ENCODE measurements at places on chromosomes 1 and 21.

DNA sequence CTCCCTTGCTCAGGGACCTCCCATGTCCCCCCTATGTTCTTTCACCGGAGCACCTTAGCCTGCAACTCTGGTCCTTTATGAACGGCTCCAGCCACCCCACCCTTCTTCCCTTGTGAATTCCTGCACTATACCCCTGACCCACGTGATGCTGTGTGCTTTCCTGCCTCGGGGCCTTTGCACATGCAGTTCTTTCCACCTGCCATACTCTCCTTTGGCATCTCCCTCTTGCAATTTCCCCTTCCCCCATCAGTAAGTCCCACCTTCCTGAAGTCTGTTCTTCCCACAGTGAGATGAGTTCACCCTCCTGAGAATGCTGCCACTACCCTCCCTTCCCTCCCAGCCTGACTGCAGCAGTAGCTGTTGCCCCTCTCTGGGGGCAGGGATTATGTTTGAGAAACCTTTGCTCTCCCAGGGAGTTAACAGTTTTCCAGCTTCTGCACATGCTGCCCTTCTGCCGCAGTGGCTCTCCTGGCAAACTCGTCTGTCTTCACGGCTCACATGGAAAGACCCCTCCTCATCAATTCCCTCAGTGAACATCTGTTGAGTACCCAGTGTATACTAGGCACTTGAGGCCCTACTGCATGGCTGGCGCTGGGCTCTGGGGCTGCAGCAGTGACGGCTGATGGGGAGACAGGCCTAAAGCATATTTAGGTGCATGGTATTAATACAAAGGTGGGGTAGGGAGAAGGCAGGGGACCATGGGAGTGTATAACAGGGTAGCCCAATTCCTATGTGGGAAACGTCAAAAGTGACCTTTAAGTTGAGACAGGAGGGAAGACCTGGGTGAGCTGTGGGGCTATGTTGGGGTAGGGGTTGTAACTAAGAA, 9.7 kb downstream of the ZNF362 start:
- no peak for DNase-seq

GRCh38 chr1:8629241-8630091, 188.0 kb downstream of the RERE start:
- DNase-seq: peak; percentile 49

GRCh38 chr1:15786581-15786980, 20.9 kb downstream of the UQCRHL start:
- DNase-seq: no peak

DNA sequence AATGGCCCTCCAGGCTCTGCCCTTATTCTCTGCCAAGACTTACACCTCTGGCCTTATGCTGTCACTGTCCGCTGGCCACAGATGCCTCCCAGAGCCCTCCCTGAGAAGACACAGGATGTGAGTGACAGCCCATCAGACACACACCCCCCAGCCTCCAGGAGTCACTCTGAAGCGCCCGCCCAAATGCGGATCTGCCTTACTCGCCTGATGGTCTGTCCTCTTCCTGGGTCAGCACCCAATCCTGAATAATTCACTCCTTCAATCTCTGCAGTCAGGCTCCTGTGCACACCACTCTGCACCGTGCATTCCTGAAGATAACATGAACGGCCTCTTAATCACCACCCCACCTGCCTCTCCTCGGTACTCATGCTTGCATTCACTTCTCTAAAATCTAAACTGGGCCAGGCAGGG, 14.7 kb downstream of the CLSTN1 start:
- no peak for DNase-seq

DNA sequence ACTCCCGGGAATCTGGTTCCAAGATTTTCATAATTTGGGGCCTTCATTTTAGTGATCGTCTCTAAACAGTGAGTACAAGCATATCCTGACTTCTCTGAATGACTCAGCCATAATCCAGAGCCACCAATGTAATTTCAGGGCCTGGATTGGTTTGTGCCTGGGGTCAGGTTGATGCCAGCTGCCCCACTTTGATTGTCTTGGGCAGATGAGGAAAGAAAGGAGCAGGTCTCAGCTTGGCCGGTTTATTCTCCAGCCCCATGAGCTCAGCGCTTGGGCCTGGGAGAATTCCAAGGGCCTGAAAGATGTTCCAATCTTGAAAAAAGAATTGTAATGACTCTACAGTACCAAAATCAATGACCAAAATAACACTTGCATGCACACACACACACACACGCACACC, 71.2 kb upstream of the ECE1 start:
- DNase-seq: no peak

DNA sequence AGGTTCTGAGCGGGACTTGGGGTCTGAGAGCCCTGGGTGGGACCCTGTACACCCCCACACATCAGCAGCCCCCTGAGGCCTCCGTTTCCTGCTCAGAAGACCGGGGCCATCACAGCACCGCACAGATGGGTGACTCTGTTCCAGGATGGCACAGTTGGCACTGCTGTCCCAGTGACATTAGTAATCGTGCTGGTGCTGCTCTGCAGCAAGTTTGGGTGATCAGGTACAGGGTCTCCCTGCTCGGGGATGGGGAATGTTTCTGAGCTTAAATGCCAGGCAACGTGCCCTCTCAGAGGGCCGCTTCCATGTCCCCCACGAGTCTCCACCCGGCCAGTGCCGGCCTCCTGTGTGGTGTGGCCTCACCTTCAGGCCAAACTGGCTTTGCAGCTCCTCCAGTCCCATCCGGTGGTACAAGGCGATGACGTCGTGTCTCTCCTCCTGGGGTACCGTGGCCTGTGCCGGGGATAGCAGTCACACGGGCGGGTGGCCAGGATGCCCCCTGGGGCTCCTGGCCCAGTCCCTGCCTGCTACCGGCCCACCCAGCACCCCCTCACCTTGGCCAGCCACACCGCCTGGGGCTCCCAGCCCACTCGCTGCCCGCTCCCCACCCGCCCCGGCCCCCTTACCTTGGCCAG, 17.1 kb downstream of the PRXL2B start:
- no peak for DNase-seq

- DNase-seq: no peak
Observed at GRCh38 chr1:228283476-228284147, 75.8 kb downstream of the OBSCN start.

- DNase-seq: no peak
Observed at GRCh38 chr1:29398431-29398830, 162.1 kb downstream of the PTPRU start.

GRCh38 chr1:106268070-106268469, 788.4 kb upstream of the PRMT6 start:
- DNase-seq: no peak

- no peak for DNase-seq
Observed at GRCh38 chr21:39537571-39537970, 75.2 kb upstream of the B3GALT5 start.

- peak; percentile 7 for DNase-seq
Observed at GRCh38 chr21:42172596-42173483, 46.1 kb upstream of the ABCG1 start.

GRCh38 chr1:81213279-81213678, 587.5 kb upstream of the ADGRL2 start:
- no peak for DNase-seq
